ENCODE measurements at places on chromosomes 5 and 9.
A peak's percentile ranks its signal among the peaks of the same experiment; 100 is the strongest.

DNA sequence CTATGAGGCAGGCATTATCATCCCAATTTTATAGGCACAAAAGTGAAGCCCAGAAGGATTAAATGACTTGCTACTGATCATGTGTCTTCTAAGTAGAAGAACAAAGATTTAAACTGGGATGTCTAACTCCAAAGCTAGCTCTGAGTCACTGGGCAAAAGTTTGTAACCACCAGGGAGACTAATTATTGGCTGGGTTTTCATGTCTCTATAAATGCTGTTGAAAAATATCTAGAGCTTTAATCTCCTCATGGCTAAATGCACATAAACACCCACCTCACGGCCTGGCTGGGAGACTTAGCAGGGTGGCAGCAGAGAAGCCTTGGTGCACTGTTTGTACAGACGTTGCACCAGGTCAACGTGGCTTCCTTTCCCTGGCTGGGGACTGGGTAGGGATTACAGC, 144.6 kb downstream of the MELK start:
- DNase-seq: no peak

- DNase-seq: no peak
These were observed 476.0 kb downstream of the RASEF start for GRCh38 chr9:82586918-82587356.

DNA sequence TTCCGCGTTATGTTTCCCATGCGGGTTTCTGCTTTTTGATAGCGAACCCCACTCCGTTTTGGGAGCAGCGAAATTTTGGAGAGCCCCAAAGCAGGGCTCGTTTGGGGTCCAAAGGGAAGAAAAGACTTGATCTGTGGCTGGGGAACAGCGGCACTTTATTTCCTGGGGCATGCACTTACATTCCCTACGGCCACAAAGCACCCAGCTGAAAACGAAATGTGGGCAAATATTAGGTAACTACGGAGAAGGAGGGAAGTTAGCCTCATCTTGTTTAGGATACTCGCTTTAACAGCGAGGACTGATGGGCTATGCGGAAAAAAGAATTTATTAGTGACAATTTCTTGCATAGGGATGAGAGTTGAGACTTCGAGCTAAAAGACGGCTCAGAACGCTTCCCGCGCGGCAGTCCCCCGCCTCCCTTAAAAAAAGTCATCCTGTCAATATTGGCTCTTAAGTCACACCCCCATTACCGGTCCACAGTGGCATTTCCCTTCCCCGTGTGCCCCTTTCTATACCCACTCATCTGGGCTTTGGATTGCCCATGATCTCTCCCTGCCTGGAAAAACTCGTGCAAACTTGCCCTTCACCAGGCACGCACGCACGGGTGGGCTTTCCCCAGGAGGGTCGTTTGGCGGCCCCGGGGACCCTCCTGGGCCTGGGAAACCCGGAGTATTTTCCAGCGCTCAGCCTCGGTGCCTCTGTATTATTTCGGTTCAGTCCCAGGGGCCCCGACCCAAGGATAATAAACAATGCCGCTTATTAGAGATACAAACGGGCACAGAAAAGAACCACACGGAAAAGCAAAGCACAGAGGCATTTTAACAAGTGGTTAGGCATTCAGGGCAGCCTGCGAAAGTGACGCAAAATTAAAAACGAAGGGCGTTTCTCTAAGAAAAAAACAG, 35.8 kb upstream of the NFIB start:
- peak; percentile 42 for DNase-seq

GRCh38 chr5:128681096-128681495, 143.1 kb upstream of the FBN2 start:
- no peak for DNase-seq

DNA sequence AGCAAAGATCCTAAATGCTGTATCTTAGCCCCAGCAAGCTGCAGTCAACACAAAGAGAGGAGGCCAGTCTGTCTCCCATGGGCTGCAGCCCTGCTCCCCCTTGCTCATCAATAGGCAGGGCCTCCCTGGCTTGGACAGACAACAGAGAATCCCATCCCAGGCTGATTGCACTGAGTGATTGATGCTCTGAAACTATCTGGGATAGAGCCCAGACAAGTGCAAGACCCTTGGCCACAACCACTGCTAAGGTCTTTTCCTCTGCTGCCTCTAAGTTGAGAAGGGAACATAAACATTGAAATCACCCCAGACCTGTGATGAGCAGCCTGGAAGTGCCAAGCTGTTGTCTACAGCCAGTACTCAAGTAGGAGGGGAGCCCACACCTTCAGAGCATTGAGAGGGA, 661.0 kb upstream of the CDH18 start:
- no peak for DNase-seq

DNA sequence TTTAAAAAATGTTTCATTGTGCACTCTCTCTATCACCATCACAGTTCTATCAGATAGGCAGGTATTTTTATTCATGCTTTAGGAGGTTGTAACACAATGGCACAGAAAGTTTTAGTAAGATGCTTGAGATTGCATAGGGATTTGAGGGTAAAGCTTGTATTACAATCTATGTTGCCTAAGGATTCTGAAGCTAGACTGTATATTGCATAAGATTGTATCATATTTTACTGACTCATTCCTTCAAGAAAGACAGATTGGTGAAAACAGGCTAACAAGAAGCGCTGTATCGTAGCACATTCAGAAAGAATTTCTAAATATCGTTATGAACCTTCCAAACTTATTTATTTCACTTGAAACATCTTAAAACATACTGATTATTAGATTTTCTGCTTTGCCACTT, 577.7 kb downstream of the EBF1 start:
- DNase-seq: no peak

GRCh38 chr5:64838376-64838775, 69.6 kb downstream of the CWC27 start:
- DNase-seq: no peak

DNA sequence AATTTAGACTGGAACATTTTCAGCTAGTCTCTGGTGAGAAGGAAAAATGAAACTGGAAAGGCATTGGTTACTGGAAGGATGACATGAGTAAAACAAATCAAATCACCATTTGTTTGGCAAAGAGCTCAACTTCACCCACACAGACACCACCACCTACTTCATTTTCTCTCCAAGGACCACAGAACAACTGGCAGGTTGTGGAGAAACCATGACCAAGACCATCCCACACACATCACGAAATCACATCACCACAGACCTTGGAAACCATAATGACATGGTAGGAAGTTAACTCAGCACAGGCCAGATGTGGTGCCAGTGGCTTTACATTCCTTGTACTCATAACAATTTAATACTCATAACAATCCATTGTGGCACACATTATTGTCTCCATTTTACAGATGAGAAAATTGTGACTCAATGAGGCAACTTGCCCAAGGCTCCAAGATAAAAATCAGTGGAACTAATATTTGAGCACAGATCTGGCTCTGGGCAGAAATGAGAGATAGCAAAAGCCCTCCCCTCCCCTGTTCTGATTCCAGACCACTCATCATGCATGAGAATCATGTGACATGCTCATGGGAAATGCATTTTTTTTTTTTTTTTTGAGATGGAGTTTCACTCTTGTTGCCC, 7.5 kb downstream of the OR1K1 start:
- DNase-seq: no peak

DNA sequence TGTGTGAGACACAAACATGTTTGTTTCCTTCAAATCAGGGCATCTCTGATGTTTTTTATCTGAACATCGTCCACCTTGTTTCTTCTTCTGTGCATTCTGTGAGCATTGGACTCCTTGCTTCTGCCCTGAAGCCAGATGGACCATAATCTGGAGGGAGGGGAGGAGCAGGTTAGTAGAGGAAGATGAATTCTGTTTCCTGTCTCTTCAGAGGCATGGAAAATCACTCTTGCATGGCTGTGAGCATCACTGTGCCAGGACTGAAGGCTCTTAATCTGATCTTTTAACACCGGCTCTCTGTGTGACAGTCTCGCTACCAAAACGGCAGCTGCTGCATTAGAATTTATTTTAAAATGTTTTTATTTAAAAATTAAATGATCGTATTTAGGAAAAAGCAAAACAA, 43.3 kb downstream of the TLE4 start:
- no peak for DNase-seq

GRCh38 chr9:133683586-133684120, 47.5 kb downstream of the DBH start:
- peak; percentile 38 for DNase-seq

- no peak for DNase-seq
These were observed 413.5 kb downstream of the PLK2 start for GRCh38 chr5:58046371-58046770.

- no peak for DNase-seq
These were observed 38.7 kb downstream of the AGXT2 start for GRCh38 chr5:35009019-35009418.

DNA sequence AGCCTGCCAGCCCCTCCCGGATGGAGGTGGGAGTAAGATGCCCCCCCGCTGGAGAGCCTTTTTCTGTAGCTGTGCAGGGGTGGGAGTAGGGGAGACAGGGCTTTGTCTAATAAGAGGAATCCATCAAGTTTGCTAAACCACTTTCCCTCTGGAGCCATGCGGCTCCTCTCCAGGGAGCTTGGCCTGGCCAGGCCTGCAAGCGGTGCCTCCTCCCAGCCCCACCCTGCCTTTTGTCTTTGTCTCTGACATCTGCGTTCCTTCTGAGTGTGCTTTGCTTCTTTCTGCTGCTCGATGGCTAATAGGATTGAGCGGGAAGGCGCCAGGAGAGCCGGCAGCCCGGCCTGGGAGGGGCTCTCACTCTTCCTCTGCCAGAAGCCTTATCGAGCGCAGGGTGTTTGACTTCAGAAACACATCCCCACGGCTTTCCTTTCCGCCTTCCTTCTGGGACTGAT, 26.7 kb upstream of the FCN1 start:
- DNase-seq: no peak

GRCh38 chr9:109765830-109766229, 14.2 kb upstream of the PALM2AKAP2 start:
- DNase-seq: no peak

GRCh38 chr5:36958612-36959011, 82.0 kb downstream of the NIPBL start:
- DNase-seq: no peak

GRCh38 chr5:60883229-60883628, 39.2 kb upstream of the ELOVL7 start:
- DNase-seq: no peak

DNA sequence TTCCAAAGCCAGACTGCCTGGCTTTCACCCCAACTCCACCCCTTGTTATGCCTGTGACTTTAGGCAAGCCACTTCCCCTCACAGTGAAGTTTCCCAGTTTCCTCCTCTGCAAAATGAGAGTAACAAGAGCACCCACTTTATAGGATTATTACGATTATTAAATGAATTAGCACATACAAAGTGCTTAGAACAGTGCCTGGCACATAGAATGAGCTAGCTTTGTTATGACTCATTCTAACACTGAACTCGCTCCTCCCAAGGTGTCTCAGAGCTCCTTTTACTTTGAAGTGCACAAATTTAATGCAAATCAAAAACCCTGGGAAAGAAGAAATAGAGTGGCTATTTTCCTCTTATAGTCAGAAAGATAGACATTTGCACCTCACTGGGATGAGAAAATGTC, 34.3 kb downstream of the DNAH5 start:
- DNase-seq: no peak

- no peak for DNase-seq
These were observed 191.8 kb downstream of the MELK start for GRCh38 chr9:36764364-36765076.

- DNase-seq: no peak
These were observed 978 bp downstream of the P4HA2 start for GRCh38 chr5:132226516-132227234.

GRCh38 chr5:169025491-169025890, 275.4 kb downstream of the SLIT3 start:
- no peak for DNase-seq

DNA sequence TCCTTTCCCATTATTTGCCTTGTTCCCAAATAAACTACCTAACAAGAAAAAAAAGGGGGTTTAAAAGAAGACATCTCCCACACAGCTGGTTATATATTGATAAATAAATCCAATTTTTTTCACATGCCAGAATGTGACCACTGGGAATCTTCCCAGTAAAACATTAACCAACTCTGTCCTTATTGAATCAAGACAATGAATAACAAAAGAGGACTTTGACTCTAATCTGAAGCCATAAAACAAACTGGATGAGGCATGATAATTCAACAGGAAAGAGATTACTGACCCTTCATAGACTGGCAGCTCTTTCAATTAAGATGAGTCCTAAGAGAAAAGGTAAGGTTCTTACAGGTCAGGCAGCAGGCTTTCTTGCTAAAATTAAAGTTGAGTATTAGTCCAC, 165.8 kb upstream of the CDH6 start:
- DNase-seq: peak; percentile 69

- DNase-seq: no peak
These were observed 383.5 kb downstream of the TLE4 start for GRCh38 chr9:79955300-79955699.
